ENCODE measurements at places on chromosomes 5 and 9.
A peak's percentile ranks its signal among the peaks of the same experiment; 100 is the strongest.

GRCh38 chr5:17413691-17414090, 84.3 kb upstream of the TAF11L2 start:
- DNase-seq, result no peak
- H3K36me3 ChIP-seq, result no peaks in the 10 kb centered on the region
- no peak overlapping the region for H3K27ac ChIP-seq
- H3K27me3 ChIP-seq, result no peaks in the 10 kb centered on the region

DNA sequence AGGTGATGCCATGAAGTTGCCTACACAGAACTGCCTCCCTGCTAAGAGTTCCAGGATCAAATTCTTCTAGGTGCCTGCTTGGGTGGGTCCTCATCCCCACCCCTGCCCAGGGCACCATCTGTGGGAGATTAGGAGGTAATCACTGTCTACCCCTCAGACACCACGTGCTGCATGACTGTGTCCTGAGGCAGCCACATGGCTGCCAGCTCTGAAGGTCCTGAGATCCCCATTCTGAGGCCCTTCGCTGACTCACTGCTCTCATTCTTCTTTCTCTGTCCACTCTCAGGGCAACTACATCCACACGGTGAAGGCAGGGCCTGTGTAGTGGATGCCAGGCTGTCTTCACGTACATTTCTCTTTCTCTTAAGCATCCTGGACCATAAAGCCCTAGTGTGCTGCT, 222.9 kb upstream of the ANKRD55 start:
- peaks cover 2% of the 10 kb centered on the region for H3K27me3 ChIP-seq
- no peak overlapping the region for H3K27ac ChIP-seq
- no peak overlapping the region for H3K4me3 ChIP-seq
- no peaks in the 10 kb centered on the region for H3K36me3 ChIP-seq

- no peaks in the 10 kb centered on the region for H3K27me3 ChIP-seq
- no peak for DNase-seq
- no peaks in the 10 kb centered on the region for H3K4me1 ChIP-seq
- no peaks in the 10 kb centered on the region for H3K36me3 ChIP-seq
- no peak overlapping the region for H3K4me3 ChIP-seq
- no peak overlapping the region for H3K27ac ChIP-seq
Observed at GRCh38 chr5:127652952-127653611, 4.2 kb downstream of the CTXN3 start.

- peaks cover 4% of the 10 kb centered on the region for H3K4me1 ChIP-seq
- H3K4me3 ChIP-seq, result no peak overlapping the region
- no peak for DNase-seq
- H3K27ac ChIP-seq, result no peak overlapping the region
- no peaks in the 10 kb centered on the region for H3K36me3 ChIP-seq
Observed at GRCh38 chr5:67319935-67320725, 123.5 kb upstream of the CD180 start.

DNA sequence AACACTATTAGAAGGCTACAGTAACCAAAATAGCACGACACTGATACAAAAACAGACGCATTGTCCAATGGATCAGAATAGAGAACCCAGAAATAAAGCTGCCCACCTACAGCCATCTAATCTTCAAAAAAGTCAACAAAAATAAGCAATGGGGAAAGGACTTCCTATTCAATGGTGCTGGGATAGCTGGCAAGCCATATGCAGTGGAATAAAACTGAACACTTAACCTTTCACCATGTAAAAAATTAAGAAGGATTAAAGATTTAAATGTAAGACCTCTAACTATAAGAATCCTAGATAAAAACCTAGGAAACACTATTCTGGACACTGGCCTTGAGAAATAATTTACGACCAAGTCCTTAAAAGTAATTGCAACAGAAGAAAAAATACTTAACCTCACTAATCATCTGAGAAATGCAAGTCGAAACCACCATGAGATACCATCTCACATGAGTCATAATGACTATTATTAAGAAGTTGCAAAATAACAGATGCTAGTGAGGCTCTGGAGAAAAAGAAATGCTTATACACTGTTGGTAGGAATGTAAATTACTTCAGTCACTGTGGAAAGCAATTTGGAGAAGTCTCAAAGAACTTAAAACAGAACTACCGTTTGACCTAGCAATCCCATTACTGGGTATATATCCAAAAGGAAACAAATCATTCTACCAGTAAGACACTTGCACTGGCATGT, 203.3 kb upstream of the CDH9 start:
- no peak overlapping the region for H3K4me3 ChIP-seq
- H3K27me3 ChIP-seq, result no peaks in the 10 kb centered on the region
- H3K27ac ChIP-seq, result no peak overlapping the region
- DNase-seq, result no peak

DNA sequence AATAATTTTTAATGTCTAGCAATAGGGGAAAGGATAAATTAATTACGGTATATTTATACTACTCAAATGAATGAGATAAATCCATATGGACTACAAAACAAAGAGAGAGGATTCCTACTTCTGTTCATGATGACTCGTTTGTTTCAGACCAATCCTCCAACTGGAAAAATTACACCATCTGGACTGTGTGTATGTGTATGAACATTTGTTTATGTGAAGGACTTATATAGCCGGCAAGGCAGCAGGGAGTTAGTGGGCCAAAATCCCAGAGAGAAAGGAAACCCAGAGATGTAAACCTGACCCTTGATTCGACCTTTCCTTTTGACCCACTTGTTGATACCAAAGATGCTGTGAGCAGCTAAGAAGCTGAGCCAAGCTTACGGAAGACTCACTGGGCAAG, 20.1 kb downstream of the PDE6A start:
- H3K27ac ChIP-seq, result no peak overlapping the region
- H3K4me1 ChIP-seq, result no peaks in the 10 kb centered on the region
- no peak overlapping the region for H3K4me3 ChIP-seq
- H3K36me3 ChIP-seq, result no peaks in the 10 kb centered on the region

DNA sequence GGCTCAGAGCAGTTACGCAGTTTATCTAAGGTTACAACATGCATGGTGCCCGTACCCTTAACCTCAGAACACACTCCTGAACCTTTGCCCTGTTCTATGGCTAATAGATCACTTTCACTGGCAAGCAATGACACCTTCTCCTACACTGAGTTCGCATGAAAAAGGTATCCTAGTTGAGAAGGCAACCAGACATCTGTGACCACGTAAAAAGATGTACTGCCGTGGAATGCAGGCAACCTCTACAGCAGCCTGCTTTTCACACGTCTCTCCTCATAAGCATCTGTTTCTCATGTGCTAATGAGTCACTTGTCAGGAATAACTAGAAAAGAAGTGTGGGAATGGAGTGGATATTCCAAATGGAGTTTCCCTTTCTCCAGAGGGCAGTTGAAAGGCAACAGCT, 71.4 kb downstream of the FBXO38 start:
- no peaks in the 10 kb centered on the region for H3K36me3 ChIP-seq
- no peak overlapping the region for H3K4me3 ChIP-seq
- no peak overlapping the region for H3K27ac ChIP-seq

DNA sequence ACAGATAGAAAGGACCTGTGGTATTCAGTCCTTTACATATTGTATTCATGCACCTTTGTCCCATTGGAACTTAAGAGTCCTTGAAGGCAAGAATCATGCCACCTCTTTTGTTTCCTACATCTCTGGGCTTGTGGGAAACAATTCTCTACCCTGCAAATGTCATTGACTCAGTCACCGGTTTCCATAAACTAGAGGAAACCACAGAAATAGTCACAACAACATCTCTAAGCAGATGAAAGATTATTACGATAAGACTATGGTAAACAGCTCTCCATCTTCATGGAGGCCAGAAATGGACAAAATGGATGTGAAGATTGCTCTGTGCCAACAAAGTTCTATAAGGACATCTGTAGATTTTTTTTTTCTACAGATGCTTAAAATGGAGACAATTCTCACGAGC, 165.5 kb downstream of the PIK3R1 start:
- peak overlapping the region; percentile 91 for H3K27ac ChIP-seq
- peak; percentile 76 for DNase-seq
- peaks cover 76% of the 10 kb centered on the region for H3K4me1 ChIP-seq
- H3K4me3 ChIP-seq, result peak overlapping the region; percentile 16
- H3K36me3 ChIP-seq, result peaks cover 2% of the 10 kb centered on the region

GRCh38 chr5:80676706-80677105, 21.9 kb upstream of the DHFR start:
- H3K4me1 ChIP-seq, result peaks cover under 1% of the 10 kb centered on the region
- H3K27me3 ChIP-seq, result no peaks in the 10 kb centered on the region
- DNase-seq, result no peak
- peaks cover 31% of the 10 kb centered on the region for H3K36me3 ChIP-seq
- no peak overlapping the region for H3K27ac ChIP-seq

DNA sequence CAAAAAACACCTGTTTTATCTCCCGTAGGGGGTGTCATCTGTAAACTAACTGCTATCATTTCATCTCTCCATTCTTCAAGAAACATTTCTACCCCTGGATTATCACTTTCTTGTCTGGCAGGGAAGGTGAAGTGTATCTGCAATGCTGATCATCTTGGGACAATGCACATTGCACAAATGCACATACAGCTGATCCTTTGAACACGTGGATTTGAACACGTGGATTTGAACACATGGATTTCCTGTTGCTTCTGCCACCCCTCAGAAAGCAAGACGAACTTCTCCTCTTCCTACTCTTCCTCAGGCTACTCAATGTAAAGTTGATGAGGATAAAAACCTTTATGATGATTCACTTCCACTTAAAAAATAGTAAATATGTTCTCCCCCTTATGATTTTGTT, 147.4 kb upstream of the PRLR start:
- peaks cover 2% of the 10 kb centered on the region for H3K27me3 ChIP-seq
- no peak overlapping the region for H3K27ac ChIP-seq
- DNase-seq, result no peak
- no peaks in the 10 kb centered on the region for H3K4me1 ChIP-seq
- no peak overlapping the region for H3K4me3 ChIP-seq

DNA sequence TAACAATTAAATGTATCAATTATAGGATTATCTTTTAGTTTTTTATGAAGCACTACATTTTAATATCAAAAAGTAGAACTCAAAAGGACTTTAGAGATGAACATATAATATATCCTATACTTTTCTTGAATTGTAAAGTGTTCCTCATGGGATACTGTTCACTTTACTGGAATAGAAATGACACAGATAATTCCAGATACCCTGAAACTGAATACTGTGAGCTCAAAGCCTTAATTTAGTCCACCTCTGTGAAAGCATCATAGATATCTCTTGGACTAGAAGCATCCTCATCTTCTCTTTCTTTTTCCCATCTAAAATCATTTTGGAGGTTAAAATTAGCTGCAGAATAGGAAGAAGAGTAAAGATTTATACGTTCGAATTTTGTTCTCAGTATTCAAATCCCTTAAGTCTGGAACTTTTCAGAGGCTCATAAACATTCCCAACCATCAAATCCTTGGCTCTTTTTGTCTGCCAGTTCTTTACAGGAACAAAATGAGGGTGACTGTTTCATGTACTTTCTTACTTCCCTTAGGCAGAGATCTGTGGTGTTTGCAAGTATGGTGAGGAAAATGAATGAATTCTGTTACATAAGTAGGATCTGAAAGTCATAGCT, 49.4 kb downstream of the ADAMTS19 start:
- DNase-seq, result no peak
- no peaks in the 10 kb centered on the region for H3K4me1 ChIP-seq
- no peaks in the 10 kb centered on the region for H3K27me3 ChIP-seq
- no peak overlapping the region for H3K27ac ChIP-seq
- H3K36me3 ChIP-seq, result no peaks in the 10 kb centered on the region

DNA sequence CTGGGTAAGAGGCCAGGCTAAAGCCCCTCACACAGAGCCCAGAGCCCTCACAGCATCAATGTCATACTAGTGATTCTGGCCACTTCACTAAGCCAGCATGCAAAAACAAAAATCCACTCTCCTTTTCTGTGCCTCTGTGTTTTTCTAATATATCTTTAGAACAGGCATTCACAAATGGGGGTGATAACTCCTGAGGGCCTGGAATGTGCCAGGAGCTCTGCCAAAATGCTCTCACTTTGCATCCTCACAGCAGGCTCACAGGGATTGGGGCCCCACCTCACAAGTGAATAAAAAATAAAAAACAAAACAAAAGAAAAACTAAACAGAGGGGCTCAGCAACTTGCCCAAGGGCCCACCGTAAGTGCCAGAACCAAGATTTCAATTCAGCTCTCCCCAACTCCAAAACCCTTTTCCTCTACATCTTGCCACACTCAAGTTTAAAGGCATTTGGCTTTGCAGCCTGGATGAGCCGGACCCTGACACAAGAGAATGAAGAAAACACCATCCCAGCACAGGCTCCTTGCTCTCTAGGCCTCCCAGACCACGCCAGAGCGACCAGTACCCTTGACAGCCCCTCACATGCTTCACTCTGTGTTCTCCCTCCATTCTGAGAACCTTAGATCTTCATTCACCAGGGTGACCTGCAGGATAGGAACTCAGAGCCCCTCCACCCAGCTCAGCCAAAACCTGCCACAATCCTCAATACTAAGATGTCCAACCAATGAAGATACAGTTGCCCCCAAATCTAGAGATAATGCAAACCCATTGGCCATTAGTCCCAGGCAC, 51.3 kb downstream of the SAXO1 start:
- no peak for DNase-seq
- peaks cover 2% of the 10 kb centered on the region for H3K4me1 ChIP-seq
- no peak overlapping the region for H3K4me3 ChIP-seq
- H3K27ac ChIP-seq, result no peak overlapping the region
- no peaks in the 10 kb centered on the region for H3K36me3 ChIP-seq

GRCh38 chr5:64497386-64497785, 8.4 kb upstream of the RGS7BP start:
- H3K4me1 ChIP-seq, result no peaks in the 10 kb centered on the region
- H3K36me3 ChIP-seq, result no peaks in the 10 kb centered on the region

GRCh38 chr5:118946138-118946800, 42.1 kb downstream of the DTWD2 start:
- no peaks in the 10 kb centered on the region for H3K36me3 ChIP-seq
- no peak overlapping the region for H3K27ac ChIP-seq
- no peaks in the 10 kb centered on the region for H3K27me3 ChIP-seq
- H3K4me3 ChIP-seq, result no peak overlapping the region
- no peaks in the 10 kb centered on the region for H3K4me1 ChIP-seq

DNA sequence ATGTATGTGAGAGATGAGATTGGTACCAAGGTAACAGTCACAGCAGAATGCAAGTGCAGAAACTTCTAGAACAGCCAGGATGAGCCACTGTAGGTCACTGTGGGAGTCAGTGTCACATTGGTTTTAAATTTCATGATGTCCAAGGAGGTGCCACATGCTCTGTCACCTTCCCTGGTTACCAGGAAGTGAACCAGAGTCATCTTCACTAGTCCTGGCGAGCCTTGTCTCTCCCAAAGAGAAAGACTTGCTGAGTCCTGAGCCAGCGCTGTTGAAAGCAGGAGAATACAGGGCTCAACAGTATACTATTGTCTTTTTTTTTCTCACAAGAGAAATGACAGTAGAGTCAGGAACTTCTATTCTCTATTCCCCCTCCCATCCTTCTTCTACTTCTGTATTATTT, 615.5 kb downstream of the RAB3C start:
- H3K36me3 ChIP-seq, result no peaks in the 10 kb centered on the region
- no peak overlapping the region for H3K4me3 ChIP-seq
- no peak overlapping the region for H3K27ac ChIP-seq
- H3K4me1 ChIP-seq, result peaks cover 3% of the 10 kb centered on the region

GRCh38 chr9:136910901-136911245, 24.6 kb downstream of the TRAF2 start:
- no peaks in the 10 kb centered on the region for H3K27me3 ChIP-seq
- no peak overlapping the region for H3K4me3 ChIP-seq
- no peak for DNase-seq
- H3K27ac ChIP-seq, result no peak overlapping the region
- peaks cover 9% of the 10 kb centered on the region for H3K4me1 ChIP-seq
